Liver (tissue), 10 donors: ENCODE measurements at places on chromosomes 13 and 19.
A peak's percentile ranks its signal among the peaks of the same experiment; 100 is the strongest.

DNA sequence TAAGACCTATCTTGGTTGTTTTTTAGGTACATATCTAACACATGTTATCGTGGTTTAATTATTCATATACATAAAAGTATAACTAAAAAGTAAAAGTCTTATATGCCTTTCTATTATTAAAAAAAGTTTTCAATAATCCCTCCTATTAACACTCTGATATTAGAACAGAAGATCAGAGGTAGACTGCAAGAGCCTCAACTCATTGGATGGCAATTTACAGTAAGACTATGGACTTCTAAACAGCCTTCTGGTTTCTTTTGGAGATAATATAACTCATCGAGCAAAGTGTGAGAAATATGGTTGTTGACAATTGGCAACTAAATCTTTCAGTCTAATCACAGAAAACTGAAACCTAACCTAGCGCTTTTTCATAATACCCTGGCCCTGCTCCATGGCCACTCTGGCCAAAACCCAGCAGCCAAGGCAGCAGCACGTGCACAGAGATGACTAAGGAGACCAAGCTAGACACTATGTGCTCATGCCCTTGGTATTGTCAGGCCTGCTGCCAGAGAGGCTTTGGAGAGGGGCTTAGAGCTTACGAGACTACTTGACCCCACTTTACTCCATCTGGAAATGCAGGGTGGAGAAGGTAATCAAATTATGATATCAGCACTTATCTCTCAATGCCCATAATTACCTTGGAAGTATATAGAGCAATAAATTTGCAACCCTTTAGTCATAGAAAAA, 40.6 kb upstream of the EEF1AKMT1 start:
- no peak for DNase-seq

GRCh38 chr13:56166864-56167263, 973.9 kb upstream of the PRR20A start:
- DNase-seq, result no peak

- no peak for DNase-seq
Observed at GRCh38 chr19:56619121-56619520, 23.8 kb upstream of the SMIM17 start.

DNA sequence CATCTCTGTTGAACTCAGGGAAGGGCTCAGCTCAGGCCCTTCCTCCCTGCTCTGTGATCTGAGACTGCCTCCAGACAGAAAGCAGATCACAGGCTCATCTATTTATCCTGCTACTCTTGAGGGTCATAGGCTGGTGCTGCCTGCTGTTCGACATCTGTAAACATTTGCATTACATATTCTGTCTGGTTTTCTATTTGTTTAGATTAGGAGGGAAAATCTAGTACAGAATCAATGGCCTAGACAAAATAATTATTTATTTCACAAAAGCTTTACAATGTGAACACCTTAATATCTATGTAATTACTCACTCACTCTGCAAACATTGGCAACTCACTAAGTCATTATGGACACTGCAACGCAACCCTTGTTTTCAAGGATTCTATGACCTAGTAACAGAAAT, 43.0 kb downstream of the CEP89 start:
- no peak for DNase-seq

- DNase-seq, result no peak
Observed at GRCh38 chr13:20264271-20265018, 32.3 kb upstream of the GJB6 start.

DNA sequence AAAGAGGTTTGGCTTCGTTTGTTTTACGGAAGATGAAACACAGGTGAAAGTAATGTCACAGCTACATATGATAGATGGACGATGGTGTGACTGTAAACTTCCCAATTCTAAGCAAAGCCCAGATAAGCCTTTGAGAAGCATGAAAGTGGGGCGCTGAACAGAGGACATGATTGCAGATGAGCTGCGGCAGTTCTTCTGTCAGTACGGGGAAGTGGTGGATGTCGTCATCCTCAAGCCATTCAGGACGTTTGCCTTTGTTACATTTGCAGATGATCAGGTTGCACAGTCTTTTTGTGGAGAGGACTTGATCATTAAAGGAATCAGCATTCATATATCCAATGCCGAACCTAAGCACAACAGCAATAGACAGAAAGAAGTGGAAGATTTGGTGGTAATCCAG, 111.5 kb upstream of the DIAPH3 start:
- DNase-seq, result no peak

DNA sequence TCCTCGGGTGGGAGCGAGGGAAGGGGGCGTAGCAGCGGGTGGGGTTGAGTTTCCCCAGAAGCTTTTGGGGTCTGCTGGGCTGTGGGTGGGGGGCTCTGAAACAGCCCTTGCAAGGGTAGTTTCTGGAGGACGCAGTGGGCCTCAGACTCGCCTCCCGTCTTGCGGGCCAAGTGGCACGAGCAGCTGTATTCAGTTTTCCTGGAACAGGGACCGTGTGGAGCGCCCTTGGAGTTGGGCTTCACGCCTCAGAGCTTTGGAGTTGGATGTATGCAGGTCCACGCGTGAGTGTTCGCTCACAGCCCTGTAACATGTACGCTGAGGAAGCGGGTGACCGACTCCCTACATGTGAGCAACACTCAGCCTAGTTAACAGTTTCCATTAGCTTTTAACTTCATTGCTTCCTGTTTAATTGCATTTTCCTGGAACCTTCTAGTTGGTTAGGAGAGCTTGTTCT, 603 bp downstream of the TM9SF2 start:
- DNase-seq, result peak; percentile 47

DNA sequence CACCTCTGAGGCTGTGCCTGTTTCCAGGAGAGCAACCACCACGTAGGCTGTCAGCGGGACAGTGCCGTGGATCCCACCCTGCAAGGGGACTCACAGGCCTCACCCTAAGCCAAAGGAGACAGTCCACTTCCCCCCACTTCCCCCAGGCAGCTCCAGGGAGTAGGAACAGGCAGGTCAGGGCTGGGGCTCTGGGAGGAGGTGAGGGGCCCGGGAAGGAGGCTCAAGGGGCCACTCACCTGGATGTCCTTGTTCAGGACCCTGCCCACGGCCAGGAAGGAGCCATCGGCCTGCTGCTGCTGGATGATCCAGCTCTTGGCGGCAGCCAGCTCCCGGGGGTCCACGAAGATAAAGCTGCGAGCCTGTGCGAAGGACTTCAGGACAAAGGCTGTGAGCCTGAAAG, 25.6 kb downstream of the F2RL3 start:
- DNase-seq, result no peak

DNA sequence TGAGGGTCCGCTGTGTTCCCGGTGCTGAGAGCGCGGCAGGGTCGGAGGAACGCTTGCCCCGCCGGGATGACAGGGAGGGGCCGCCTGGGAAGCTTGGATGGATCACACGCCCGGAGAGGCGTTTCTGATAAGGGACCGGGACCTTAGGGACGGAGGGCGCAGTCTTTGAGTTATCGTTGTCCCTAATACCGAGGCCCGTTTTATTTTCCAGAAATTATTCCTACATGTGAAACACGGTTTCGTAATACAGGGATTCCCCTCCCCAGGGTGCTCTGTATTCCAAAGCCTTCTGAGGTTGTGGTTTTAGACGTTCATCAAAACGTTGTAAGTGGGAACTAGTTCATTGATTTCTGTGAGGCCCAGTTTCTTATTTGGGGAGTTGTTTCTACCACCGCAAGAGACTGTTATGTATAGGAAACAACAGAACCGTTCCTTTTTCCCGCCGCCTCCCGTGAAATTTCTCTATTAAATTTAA, 752 bp downstream of the PDCD5 start:
- peak; percentile 44 for DNase-seq

GRCh38 chr13:73428137-73428536, 369.3 kb downstream of the KLF5 start:
- no peak for DNase-seq

- DNase-seq, result no peak
Observed at GRCh38 chr13:42373048-42373812, 101.3 kb downstream of the AKAP11 start.

GRCh38 chr13:51252954-51253532, 30.8 kb downstream of the FAM124A start:
- DNase-seq, result no peak

- DNase-seq, result no peak
Observed at GRCh38 chr13:30292325-30292724, 15.0 kb downstream of the KATNAL1 start.

- no peak for DNase-seq
Observed at GRCh38 chr13:26784704-26785639, 24.4 kb upstream of the GPR12 start.

DNA sequence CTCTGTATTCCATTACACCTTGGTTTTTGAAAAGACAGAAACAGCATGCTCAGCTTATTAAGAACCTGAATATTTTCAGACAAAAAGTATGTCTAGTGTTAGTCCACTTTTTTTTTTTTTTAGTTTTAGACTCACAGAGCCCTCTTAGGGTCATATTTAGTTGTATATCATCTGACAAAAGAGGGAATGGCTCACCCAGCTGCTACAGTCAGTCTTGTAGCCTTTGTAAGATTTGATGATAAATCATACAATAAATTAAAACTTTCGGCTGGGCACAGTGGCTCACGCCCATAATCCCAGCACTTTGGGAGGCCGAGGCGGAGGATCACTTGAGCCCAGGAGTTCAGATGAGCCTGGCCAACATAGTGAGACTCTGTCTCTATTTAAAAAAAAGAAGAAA, 43.7 kb upstream of the LDLR start:
- no peak for DNase-seq

DNA sequence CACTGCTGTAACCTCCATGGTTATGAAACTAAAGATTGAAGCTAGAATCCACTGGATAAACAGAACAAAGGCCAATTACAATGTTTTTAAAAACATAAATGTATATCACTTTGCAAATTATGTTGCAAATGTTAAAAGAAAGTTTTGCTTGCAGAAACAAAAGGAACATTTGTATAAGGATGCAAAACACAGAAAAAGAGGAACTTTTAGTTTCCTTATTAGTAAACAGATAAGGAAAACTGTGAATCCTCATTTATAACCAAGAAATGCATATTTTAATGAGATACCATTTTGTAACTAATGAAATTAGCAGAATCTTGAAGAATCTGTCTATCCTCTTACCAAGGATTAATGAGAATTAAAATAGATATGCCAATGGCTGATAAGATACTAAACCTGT, 32.3 kb downstream of the LPAR6 start:
- DNase-seq, result no peak

DNA sequence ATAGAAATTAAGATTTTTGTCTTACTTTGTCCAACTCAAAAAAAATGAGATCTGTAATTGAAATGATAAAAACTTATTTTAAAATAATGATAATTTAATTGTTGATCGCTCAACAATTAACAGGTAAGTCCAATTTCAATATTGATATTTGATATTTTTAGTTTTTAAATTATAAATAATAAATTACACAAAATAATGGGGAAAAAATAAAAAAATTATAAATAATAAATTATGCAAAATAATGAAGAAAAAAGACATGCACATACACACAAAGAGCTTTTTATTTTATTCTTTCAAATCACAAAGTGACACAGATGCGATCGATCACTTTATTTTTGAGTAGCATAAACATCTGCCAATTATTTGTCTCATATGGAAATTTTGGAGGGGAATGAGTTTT, 40.8 kb downstream of the KCTD12 start:
- no peak for DNase-seq

GRCh38 chr13:73828811-73829210, 305.4 kb downstream of the KLF12 start:
- DNase-seq, result no peak

GRCh38 chr13:43698009-43698408, 88.8 kb downstream of the ENOX1 start:
- no peak for DNase-seq

DNA sequence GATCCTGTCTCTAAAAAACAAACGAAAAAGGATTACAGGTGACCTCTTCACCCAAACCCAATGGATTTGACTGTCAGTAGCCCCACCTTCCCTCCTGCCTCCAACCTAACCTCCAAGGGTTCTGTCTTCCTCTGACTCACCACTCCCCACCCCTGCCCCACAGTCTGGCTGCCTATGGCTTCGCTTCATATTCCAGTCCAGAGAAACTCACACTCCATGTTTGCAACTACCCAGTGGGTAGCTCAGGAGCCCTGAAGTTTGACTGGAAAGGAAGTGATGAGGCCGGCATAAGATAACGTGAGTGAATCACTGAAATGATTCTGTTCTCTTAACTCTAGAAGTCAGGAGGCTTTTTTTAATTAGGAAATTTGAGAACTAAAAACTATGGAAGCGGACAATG, 303.9 kb downstream of the FOXO1 start:
- no peak for DNase-seq

DNA sequence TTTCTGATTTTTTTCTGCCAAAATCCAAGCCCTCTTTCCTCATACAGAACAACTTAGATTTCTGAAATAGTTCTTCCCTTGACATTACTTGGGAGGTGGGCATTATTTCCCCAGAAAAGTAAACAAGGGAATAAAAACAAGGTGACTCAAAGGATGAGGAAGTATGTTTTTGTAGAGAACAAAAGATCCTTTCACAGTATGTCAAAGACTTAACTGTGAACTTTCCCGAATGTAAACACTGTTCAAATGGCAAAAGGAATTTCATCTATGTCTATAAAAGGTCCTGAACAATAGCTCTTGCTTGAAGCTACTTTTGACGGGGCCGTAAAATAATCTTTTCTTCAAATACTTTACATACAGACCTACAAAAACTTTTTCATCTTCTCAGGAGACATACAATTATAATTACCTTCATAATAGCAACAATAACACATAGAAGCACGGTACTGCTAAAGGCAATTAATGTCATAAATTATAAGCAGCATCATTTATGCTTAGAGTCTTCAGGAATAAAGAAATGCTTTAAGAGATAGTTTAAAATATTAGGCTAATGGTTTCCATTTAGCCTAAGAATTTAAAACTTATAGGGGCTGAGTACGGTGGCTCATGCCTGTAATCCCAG, 191.1 kb downstream of the RGCC start:
- DNase-seq, result no peak

DNA sequence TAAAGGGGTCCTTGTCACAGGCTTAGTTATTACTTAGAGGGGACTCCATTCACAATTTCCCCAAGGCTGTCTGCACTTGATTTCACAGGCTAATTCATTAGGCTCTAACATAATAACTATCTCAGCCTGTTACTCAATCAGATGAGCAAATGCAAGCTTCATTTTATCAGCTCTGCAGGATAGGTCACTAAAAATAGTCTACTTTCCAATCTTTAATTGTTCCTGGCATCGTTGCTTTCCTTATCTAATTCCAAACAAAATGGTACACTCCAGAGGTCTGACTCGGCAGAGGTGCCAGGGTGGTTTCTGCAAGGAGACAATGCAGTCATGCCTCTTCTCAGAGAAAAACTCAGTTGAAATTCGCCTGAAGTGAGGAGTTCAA, 69.7 kb upstream of the SLC15A1 start:
- DNase-seq, result no peak
